ENCODE measurements at places on chromosomes 7 and 10.

DNA sequence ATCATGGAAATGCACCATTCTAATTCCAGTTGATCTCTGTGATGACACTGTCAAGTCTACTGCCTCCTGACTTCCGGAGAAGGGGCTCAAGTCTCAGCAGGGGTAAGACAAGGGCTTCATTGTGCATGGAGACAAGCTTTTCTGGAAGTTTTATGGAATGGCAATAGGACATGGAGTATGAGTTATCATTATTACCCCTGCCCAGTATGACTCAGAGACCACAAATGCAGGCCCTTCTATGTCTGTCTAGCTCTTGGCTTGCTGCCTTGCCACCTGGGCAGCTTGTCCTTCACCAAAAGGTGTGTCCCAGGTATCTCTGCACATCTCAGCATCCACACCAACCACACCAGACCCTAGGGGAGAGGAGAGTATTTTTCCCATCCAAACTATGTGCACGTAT is 34.9 kb upstream of the KIAA1217 start:
- DNase-seq: peak; percentile 79

DNA sequence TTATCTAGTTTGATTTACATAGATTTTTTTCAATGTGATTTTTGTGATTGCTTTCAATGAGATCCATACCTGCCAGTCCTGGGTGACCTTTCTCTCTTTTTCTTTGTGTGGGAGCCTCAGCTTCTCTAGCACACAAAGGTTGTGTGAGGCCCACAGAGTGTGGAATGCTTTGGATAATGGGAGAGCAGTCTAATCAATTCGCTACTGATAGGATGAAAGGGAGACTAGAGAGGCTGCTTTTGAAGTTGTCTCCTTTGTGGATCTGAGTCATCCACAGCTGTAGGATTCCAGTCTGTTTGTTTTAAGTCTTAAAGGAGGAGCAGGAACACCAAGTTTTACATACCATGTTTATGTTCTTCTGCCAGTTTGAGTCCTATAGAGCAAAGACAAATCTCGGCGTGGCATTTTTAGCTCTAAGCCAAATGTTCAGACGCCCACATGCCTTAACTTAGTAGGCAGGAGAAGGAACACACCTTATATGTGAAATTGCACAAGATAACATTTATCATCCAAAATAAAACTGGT is 330.0 kb downstream of the ARL4A start:
- peak; percentile 69 for DNase-seq

GRCh38 chr10:4622384-4622783 is 203.6 kb upstream of the AKR1E2 start:
- no peak for DNase-seq

- DNase-seq: no peak
Observed at GRCh38 chr7:105841866-105842265, 34.5 kb downstream of the ATXN7L1 start.

GRCh38 chr10:47361293-47361692 is 13.1 kb downstream of the RBP3 start:
- DNase-seq: peak; percentile 56

GRCh38 chr10:7956508-7956907 is 98.0 kb upstream of the GATA3 start:
- DNase-seq: peak; percentile 34

DNA sequence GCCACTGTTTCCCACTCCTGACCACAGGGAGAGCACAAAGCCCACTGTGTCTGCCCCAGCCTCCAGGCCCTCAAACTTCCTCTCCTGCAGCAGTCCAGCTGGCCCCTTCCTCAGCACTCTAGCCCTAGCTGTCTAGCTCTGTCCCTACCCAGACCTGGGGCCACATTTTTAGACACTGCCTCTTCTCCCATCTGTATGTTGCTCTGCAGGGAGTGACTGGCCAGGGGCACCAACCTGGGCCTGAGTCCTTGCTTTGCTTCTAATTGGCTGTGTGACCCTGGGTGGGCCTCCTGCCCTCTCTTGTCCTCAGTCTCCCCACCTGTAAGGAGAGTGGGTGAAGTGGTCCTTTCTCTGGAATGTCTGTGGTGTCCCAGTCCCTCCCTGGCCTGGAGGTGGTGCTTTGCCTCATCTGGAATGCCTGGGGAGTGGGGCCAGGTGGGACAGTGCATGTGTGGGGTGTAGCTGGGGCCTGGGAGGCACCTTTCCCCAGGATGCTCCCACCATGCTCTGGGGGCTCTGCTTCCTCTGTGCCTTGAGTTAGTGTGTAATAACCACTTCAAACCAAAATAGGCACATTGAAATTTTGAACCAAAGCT is 25.1 kb downstream of the AQP1 start:
- DNase-seq: no peak

DNA sequence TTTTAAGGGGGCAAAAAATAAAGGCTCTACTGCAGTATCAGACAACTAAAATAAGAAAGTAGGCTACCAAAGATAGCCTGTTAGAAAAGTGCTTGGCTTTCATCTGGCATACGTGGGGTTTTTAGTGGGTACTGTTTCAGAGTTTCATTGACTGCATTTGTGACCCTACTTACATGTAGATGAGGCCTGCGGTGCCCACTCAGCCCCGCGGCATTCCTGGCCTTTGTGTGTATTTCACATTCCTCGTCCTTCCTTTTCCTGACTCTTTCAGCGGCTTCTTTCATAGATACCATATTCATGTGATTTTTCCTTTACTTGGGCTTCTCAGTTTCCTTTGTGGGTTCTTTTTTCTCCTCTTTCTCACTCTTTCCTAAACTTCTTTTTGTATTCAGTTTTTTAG is 50.7 kb downstream of the UBE3C start:
- DNase-seq: no peak

GRCh38 chr10:71203716-71204115 is 8.7 kb upstream of the UNC5B start:
- DNase-seq: peak; percentile 30

GRCh38 chr7:78794101-78794500 is 659.4 kb downstream of the MAGI2 start:
- DNase-seq: no peak

DNA sequence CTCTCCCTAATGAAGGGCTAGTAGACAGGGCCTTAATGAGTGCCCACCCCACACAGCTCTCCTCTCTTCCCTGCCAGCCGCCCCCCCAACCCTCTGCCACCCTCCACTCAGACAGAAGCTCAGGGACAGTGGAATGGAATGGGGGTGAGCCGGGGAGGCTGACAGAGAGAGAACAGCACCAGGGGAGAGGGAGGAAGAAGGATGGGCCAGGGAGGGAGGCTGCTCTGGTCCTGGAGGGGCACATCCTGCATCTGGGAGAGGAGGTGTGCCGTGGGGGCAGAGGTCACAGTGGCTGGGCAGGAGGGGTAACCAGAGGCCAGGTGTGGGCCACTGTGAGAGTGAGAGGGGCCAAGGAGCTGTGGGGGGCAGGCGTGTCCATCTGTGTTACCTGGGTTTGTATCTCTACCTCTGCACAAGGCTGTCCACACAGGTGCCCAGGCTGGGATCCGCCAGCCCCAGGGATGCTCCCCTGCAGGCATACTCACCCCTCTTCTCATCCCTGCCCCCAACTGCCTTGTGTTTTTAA is 2.4 kb downstream of the NYAP1 start:
- DNase-seq: no peak

DNA sequence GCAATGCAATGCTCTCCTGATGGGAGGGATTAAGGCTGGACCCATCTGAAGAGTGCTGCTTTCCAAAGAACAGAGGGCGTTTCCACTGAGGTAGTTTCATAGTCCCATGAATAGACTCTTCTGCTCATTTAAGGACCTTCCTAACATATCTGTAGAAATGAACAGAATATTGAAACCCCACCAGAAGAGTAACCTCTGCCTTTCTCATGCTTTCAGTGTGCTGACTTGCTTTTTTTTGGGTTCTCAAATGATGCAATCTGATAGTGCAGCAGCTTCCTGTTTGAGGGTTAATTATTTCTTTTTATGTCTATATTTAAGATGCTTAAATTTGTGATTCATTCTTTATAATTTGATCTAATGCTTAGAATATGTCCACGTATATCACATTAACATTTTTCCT is 82.2 kb downstream of the GATA3 start:
- DNase-seq: no peak
